RKO (cell line): ENCODE measurements at places on chromosomes 2 and 18.

DNA sequence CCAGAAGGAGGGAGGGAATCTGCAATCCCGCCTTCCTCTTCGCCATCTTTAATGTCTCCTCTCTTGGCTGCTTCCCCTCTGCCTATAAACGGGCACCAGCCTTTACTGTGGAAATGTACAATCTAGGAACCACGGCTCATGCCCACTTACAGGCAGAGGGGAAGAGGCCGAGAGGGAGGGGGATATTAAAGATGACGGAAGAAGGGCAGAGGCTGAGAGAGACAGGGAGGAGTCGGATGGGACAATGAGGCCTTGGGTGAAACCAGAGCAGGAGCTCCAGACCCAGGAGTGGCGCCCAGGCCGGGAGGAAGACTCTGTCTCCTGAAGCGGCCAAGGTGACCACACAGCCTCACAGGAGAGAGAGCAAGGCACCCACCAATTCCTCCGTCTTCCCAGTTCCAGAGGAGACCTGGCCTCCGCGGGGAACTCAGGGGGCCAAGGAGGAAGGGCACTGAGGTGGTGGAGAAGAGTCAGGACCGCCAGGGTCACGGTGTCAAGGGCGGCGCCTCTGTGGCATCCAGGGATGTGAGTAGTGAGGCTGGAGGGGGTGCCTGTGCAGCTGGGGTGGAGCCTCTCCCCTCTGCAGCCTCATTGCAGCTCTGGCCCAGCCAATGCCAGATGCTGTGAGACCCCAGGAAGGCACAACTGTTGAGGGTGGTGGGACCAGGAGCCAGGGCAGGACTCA is 67.8 kb downstream of the CIB4 start:
- DNase-seq: no peak

DNA sequence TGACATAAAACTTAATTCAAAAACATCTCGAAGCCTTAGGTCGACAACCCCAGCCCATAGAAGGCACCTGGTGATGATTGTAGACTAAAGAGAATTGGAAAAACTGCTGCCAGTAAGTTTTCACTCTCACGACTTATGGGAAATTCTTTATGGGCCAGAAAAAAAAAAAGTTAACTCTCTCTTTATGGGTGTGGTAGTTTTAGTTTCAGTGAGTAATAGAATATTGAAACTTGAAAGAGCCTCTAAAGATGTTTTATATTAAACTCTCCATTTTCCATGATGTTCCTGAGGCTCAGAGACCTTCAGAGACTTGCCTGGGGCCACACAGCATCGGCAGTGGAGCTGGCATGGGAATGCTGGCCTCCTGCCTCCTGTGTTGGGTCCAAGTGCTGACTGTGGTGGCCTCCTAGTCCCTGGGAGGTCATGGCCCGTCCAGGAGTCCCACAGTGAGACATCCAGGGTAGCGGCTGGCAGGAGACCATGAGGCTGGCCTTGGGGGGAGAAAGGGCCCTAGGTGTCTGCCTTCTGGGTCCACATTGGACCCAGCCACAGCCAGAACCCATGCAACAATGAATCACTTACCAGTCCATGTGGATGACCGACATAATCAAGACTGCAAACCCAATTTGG is 158.9 kb downstream of the SEPTIN10 start:
- no peak for DNase-seq

GRCh38 chr2:204027091-204027490 is 90.5 kb downstream of the ICOS start:
- peak; percentile 11 for DNase-seq

- no peak for DNase-seq
These were observed 38.3 kb upstream of the RNU4ATAC start for GRCh38 chr2:121492409-121492808.

- DNase-seq: no peak
These were observed 5.4 kb upstream of the SALL3 start for GRCh38 chr18:78974115-78974761.

GRCh38 chr2:183123117-183123958 is 905 bp upstream of the NUP35 start:
- peak; percentile 28 for DNase-seq

DNA sequence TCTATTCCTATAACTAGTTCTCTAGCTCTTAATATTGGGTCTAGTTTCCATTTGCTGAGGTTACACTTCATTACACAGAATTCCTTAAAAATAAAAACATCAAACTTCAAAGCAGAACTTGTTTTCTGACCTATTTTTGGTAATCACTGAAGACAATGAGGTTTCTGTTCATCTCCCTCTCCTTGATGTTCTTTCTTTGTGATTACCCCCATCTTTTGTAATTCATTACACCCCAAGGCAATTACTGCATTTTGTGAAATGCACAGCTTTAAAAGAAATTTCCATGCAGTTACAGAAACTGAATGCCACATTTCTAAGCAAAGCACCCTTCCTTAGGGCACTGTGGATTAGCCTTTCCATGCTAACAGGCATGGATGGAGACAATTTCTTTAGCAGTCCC is 363.2 kb upstream of the RND3 start:
- DNase-seq: no peak

GRCh38 chr2:170266358-170266757 is 88.4 kb downstream of the MYO3B start:
- no peak for DNase-seq

DNA sequence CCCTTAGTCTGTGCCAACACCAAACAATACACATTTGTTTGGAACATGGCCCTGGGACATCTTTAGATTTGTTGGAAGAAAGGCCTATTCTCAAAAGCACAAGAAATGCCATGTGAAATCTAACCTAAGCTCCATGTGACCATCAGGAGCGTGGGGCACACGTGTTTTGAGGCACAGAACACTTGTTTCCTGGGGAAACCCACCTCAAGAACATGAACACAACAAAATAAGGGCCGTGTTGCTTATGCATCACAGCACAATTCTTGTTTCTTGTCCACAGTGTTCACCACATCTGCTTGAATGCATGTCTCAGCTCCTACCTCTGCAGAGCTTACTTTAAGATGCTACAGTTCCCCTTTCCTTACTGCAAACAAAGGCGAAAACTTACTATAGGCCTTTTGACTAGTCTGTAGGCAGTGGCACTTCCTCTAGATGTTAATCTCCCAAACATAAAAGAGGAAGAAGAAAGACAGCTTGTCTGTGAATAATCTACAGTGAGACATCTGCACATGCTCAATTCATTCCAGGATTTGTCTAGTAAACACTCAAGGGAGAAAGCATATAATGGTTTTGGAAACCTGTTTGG is 165.0 kb downstream of the ANKRD44 start:
- no peak for DNase-seq

DNA sequence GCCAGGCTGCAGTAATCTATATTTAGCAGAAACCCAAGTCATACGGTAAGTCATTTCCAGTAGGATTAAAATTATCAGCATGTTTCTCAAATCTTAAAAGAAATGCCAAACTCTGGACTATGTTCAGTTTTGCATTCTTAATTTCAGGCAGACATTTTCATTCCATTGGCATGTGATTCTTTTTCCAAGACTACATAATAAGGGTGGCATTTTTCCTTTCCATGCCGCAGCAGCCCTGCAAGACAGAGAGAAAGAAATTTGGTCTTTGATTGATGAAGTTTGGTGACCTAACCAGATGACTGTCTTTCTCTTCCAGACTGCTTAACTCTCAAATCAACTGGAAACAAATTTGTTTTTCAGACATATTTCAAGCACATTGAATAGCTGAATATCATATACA is 118.1 kb downstream of the FHOD3 start:
- DNase-seq: no peak

DNA sequence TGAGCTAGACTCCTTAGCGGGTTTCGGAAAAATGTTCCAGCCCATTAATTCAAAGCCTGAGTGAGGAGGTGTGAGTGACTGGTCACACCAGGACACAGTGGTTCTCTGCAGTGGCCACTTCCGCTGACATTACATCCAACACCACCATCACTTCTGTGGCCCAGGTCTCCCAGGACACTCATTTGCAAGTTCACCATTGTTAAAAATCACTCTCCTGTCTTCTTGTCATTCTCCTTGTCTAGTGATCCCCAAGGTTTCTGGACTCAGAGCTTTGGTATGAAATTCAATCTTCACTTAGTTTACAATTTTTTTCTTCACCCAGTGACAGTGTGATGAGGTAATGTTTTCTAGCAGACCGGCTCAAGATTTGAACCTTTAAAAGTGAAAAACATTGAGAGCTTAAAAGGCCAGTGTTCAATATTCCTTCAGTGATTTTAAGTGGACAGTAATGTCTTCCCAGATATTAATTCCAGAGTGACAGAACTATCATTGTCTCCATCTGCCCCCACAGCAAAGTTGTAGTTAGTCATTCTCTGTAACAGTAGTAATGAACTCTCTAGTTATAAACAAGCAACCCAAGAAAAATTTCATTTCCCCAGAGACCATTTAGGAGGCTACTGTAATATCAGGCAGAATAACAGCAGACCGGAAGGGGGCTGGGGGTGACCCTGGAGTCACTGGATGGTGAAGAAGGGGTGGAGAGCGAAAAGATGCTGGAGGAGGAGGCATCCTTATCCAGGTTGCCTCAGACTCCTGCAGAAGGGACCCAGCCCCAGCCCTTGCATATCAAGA is 164.9 kb downstream of the GFPT1 start:
- no peak for DNase-seq

DNA sequence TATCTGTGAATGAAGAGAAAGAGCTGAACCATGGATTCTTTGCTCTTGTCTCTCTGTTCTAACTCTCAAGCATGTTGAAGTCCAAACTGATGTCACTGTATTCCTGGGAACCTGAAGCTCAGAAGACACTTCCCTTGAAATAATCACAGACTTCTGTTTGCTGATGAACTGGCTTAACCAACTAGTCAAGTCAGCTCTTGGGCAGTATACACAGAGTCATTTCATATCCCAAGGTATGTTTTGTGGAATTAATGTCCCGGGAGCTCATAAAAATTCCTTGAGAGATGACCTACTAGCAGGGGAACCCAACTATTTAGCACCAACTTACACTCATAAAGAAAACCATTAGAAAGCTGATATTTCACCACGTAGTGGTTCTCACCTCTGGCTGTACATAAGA is 156.6 kb downstream of the NR4A2 start:
- no peak for DNase-seq

DNA sequence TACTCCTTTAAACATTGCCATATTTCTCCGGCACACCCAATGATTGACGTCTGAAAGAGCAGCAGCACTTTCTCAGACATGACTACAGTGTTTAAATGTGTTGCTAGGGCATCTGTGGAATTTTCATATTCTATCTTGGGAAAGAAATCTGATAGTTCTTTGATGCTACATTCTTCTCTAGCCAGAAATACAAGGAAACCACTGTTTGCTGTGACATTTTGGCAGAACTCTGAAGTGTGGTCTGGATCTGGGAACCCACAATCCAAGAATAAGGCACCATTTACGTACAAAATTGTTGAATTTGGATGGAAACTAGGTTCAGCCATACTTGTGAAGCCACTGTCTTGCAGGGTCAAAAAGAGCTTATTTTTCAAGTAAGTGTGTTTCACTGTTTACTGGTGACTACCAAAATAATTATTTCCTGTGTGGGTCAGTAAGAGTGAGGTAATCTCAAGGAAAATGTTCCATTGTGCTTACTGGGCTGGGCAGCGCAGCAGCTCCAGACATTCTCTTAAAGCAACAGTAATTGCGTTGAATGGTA is 21.3 kb upstream of the CD28 start:
- peak; percentile 36 for DNase-seq

DNA sequence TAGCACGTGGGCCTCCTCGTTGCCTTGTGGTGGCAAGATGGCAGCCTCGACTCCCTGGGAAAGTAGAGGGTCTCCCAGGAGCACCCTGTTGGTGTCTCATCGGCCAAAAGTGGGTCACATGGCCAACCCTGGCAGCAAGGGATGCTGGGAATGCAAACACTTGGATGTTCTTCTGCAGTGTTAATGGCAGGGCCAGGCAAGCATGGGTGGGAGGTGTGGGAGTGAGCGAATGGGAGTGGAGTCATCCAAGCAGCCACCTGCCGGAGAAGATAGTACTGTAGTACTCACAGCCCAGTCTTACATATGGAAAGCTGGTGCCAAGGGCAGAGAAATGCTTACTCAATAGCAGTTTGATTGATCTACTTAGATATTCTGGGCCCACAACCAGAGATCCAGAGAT is 122.2 kb downstream of the INHBB start:
- DNase-seq: no peak
